Cortex of kidney (tissue), 1 donor: ENCODE measurements at places on chromosomes 7 and 10.

DNA sequence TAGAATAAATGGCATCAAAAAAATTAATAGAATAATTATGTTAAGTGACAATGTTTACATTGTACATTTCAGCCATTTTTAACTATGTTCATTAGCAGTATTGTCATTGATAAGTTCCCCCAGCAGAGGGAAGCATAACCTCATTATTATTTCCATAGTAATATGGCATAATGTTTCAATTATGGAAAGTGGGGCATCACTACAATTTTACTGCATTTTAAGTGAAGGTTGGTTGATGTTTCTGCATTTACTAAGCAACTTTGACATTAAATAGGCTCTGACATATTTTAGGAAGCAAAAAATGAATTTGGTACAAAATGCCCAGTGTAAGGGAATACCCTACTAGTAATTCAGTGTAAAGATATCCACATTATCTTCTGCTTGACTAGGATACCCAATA, 218.3 kb downstream of the SEMA3A start:
- no peak for DNase-seq

- DNase-seq: no peak
Observed at GRCh38 chr7:123864012-123864411, 19.0 kb downstream of the HYAL4 start.

DNA sequence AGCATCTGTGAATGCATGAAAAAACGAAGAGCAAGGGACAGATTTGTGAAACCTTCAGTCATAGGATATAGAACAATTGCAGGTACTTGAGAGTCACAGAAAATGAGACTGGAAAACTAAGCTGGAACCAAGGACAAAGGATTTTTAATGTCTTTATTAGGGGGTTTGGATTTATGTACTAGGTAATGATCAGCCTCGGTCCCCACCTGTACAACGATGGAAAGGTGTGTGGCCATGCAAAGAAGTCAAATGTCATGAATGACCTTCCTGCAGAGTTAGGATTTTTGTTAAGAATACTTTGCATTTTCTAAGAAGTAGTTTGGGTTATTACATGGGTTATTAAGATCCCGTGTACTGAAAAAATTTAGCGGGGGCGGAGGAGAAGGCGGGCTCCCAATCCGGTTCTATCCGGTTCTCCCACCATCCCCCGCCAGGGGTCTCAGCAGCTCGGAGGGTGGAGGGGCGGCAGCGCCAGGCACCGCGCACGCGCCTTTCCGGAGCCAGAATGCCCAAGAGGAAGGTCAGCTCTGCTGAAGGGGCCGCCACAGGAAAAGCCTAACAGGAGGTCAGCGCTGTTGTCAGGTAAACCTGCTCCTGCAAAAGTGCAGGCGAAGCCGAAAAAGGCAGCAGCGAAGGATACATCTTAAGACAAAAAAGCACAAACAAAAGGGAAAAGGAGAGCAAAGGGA, 327.5 kb upstream of the PLXDC2 start:
- DNase-seq: no peak

GRCh38 chr7:47597379-47597778, 15.5 kb upstream of the TNS3 start:
- no peak for DNase-seq

- no peak for DNase-seq
Observed at GRCh38 chr10:44340557-44340956, 44.3 kb downstream of the CXCL12 start.

DNA sequence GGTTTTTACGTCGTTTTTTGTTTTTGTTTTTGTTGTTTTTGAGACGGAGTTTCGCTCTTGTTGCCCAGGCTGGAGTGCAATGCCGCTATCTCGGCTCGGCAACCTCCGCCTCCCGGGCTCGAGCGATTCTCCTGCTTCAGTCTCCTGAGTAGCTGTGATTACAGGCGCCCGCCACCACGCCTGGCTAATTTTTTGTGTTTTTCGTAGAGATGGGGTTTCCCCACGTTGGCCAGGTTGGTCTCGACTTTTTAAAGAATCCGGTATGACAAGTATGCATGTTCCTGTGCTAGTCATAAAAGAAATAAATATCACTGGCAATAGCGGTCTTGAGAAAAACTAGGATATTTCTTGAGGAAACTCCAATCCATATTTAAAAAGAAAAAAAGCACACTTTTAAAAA, 2.7 kb upstream of the ARL4A start:
- DNase-seq: no peak

DNA sequence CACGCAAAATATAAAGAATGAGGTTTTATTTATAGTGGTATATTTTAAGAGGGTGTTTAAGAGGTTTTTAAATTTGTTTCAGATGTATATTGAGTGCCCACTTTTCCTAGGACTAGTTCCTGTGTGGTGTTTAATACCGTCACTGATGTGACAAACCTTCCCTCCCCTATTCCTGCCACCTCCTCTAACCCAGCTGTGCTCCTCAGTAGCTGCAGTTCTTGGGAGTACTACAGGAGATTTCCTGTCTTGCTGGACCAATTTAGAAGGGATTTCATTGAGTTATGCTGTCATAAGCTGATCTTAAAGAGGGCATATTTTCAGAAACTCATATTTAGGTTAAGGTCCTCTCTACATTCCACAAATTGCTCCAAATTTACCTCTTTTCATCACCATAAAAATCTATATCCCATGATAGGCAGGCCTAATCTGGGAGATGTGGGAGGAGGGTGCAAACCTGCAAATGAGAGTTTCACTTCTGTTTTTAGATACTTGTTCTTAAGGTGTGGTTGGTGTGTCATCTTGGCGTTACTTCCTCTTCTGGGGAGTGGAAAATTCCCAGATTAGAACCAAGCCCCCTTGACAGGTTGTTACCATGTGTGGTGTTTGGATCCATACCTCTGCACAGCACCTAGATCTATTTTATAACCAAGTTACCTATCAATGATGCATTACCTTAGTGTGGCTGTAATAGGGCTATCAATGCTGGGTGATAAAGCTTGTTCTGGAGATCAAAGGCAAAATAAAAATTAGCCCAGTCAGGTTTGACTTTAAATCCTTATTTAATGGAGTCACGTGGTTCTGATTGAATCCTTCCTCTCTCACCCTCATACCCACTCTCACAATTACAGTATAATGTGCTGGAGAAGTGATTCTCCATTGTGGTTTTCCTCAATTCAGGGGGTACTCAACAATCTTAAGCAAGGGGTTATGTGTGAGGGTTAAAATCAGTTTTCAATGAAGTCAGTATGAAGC, 141.1 kb downstream of the CDK14 start:
- no peak for DNase-seq

- no peak for DNase-seq
Observed at GRCh38 chr7:114107522-114107921, 188.7 kb upstream of the PPP1R3A start.

DNA sequence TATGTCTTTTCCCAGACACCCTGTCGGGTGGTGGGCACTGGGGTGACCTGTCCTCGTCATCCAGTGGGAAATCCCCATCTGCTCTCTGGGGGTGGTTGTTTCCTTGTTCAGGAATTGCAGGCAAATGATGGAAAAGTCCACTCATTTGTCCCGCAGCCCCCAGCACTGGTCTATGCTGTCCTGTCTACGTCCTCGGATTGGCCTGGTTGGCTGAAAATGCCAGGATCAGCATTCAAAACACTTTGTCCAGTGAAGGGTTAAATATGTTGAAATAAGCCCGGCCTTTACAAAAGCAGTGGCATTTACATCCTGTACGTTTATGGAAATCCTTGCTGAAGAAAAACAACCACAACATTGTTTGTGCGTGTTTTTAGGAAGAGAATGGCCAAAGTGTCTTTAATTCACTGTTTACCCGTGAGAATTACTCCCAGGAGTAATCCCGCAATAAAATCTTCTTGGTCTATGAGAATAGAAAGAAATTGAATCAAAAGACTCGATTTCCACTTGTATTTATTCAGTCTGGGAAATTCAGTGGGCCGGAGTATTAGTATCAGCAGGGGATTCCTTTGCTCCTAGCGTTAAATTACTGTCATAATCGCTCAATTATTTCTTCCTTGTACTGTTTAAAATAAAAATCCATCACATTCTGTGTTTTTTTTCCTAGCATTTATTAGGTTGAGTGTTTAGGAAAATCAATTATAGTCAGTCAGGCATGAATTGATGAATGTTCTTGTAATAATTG, 116.8 kb upstream of the SH2B2 start:
- no peak for DNase-seq

DNA sequence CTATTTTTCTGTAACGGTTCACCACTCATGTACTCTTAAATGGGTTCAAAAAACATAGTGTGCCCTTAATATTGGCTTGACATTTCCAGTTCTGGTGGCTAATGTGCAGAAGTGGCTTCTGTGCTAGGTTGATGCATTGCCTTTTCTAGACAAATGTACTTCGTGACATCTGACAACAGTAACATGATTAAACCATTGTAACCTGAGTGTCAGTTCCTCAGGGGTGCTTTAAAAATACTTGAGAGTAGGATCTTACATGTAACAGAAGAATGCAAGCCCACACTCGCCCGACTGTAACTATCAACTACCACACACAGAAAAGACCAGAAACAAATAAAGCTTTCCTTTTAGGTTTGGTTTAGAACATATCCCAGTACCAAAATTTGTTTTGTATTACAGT, 393.4 kb upstream of the NFE2L3 start:
- DNase-seq: no peak

GRCh38 chr10:88851706-88852105, at the start of gene ANKRD22:
Gene ANKRD22 (minus strand): TSS chr10:88851844. CDS start chr10:88851607, 237 bp downstream.
- DNase-seq: no peak

- DNase-seq: no peak
Observed at GRCh38 chr10:36050763-36051499, 408.8 kb upstream of the FZD8 start.

GRCh38 chr7:24871770-24872169, 108.2 kb downstream of the OSBPL3 start:
- no peak for DNase-seq

GRCh38 chr10:377228-377627, 242.0 kb downstream of the ZMYND11 start:
- DNase-seq: no peak

GRCh38 chr10:84996580-84996979, 668.2 kb downstream of the CCSER2 start:
- DNase-seq: no peak

GRCh38 chr10:112857493-112857892, 92.6 kb upstream of the TCF7L2 start:
- no peak for DNase-seq

DNA sequence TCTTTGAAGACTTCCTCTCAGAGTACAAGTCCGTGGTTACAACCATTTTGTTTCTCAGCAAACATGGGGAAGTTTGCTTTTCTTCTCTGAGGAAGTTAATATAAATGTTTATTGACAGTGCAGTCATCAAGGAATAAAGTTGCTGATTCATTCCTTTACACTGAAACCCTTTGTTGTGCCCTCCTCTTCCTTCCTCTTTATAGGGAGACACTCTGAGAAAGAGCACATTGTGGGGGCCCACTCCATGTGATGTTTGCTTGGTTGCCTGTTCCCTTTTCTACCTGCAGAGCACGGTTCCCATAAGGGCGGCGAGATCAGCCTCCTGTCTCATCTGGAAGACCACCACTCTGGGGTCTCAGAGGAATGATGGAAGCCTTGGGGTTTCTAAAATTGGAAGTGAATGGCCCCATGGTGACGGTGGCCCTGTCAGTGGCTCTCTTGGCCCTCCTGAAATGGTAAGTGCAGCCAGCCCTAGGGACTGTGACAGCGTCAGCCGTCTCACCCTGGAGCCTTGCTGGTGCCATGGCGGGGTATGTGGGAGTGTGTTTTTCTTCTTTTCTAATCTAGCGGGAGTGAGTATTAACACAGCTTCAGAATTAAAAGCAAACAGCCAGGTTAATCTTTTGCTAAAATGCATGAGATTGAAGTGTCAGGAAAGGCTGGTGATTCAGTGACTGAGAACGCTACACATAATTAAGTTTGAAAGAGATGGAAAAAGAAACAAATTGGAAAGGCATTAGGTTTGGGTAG, at the start of gene TBXAS1:
TBXAS1 (plus strand) TSS at position 240 of the 750 bp plus-strand sequence; CDS start at position 367, 127 bp downstream.
- DNase-seq: no peak

GRCh38 chr10:20162123-20162522, 345.9 kb downstream of the PLXDC2 start:
- no peak for DNase-seq
